ENCODE measurements at places on chromosomes 13 and 19.

- no peak for DNase-seq
Observed at GRCh38 chr13:39408512-39408911, 194.5 kb downstream of the LHFPL6 start.

GRCh38 chr19:16374436-16374835 is 49.8 kb downstream of the KLF2 start:
- DNase-seq, result no peak

DNA sequence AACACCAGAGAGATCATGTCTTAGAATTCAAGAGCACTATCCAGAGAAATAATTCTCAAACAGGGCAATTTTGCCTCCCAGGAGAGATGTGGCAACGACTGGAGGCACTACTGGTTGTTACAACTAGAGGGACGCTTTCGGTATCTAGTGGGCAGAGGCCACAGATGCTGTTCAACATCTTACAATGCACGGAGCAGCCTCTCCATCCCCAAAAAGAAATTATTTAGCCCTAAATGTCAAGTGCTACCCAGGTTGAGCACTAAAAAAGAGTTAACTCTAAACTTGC is 78.6 kb downstream of the ABCC4 start:
- no peak for DNase-seq

DNA sequence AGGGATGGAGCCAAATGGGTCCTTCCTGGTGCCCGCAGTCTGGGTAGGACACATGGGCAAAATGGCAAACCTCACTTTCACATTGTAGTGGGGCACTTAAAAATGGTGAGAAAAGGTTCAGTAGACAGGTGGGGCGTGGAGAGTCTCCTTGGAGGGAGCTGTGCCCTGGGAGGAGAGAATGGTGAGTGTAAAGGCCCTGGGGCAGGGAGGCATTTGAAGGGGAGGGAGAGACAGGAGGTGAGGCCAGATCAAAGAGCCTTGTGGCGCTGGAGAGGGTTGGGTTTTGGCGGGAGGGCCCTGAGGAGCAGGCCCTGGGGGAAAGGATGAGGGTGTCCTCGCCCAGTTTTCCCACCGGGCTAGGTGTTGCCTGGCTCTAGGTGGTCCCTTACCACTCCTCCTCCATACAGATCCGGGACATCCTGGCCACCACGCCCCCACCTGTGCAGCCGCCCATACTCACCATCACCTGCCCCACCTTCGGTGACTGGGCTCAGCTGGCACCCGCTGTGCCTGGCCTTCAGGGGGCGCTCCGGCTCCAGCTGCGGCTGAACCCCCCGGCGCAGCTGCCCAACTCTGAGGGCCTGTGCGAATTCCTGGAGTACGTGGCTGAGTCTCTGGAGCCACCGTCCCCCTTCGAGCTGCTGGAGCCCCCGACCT is 6.3 kb downstream of the MAP1S start:
- DNase-seq, result no peak
